Stimulated activated CD4-positive, alpha-beta T cell treated with anti-CD3 and anti-CD28 coated beads, Interleukin-15, amount 100 ng/mL, for 1 hour (primary cell): ENCODE measurements at places on chromosomes 2 and 18.

DNA sequence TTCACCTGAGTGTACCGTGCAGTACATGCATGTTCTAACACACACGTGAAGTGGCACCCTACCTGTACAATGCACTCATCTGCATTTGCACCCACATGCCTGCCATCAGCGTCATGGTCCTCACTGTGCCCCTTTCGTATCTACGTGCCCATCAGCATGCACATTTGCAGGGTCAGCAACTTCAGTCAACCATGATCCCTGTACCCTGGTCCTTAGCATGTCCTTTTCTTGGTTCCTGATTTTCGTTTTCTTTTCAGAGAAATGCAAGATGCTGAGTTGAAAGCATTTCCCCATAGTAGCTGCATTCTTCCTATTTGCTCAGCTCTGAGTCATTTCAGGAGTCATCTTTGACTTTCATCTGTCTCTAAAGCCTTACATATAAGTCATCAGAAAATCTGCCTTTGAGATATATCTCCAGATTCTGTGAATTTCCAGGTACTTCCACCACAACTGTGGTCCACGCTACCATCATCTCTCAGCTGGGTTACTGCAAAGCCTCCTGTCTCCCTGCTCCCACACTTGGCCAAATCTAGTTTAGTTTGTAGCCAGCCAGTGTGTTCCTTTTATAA is 14.7 kb upstream of the PUM2 start:
- no peak for DNase-seq

- DNase-seq: no peak
Measured at GRCh38 chr18:44945888-44946401, 265.3 kb downstream of the SETBP1 start.

GRCh38 chr2:151302879-151303278 is 13.4 kb upstream of the NMI start:
- no peak for DNase-seq

DNA sequence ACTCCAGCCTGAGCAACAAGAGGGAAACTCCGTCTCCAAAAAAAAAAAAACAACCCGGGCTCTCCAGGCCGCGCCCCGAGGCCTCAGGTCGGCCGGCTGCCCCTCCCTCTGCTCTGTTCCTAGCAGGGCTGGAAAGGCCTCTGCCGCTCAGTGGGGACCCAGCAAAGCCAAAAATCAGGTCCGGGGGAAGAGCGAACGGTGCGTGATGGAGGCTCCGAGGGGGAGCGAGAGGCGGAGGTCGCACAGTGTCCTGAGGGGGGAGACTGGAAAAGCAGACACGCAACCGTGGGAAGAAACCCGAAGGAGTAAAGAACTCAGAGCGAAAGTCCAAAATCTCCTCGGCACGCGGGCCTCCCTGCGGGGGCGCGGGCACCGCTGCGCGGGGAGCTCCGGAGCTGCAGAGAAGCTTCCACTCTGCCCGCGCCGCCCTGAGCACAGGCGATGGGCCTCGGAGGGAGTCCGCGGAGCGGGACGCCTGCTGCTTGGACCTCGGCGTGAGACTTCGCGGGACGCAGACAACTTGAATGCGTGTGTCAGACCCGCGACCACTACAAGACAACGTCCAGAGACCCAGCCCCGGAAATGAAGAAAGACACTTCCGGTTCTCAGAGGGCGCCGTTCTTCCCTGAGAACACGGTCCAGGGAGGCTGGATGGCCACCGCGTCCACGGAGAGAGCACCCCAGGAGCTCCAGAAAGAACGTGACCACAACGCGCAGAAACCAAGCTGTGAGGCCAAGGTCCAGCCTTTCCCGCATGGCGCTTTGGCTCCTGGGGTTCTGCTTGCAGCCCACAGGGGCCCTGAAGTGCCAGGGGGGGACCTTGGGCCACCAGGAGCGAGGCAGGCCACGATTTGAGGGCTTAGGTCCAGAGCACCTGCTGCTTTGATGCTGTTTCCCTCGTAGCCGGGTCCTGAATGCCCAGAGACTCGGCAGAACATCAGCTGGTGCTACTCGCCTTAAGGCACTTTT is 219.8 kb downstream of the DPP10 start:
- DNase-seq: peak; percentile 3

GRCh38 chr18:9894454-9895068 is 8.8 kb downstream of the TXNDC2 start:
- DNase-seq: no peak

DNA sequence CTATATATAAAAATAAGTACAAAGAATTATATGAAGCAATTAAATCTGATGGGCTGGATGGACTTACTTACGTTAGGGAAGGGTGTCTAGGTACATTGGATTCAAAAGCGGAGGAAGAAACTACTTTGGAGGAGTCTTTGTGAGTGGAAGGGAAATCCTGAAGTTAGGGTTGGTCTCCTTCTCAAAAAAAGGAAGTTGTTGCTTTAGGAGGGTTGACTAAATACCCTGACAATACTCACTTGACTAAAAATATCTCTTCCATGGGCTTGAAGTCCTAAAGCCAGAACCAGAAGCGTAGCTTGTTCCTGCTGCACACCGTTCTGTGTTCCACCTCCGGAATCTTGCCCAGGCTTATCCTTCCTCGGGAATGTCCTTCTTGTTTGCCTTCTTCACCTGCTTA is 143.3 kb upstream of the ZEB2 start:
- no peak for DNase-seq

DNA sequence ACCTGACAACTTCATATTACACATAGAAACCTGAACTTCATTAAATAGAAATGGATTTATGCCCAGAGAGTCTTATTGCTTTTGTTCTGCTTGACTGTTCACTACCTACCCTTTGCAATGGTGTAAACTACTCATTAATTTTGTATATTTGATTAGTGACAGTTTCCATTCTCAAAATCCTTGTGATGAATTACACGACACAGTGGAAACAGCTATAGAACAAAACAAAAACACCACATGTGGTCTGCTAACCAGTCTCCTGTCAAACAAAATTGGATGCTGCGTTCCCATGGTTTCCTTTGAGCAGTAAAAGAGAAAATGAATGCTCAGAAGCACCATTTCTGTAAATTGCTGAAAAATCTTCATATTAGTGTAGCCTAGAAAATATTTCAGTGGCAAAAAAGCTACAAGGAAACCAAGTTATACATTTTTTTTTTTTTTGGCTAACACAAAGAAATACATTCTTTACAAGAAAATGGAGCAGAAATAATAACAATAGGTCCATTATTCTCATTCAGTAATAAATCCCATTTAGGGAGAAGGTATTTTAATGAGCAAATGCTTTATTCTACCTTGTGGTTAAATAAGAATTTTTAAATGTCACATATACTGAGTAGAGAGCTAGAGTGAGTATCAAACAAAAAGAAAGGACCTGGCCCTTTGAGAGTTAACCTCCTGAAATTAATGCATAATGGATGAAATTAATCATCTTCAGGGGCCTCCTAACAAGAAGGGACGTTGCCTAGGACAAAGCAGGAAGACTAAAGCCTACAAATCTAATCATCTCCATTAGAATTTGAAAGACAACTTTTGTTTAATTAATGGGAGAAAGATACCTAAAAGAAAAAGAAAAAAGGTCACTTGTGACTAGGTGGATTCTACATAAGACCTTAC is 355.1 kb upstream of the ZC3H15 start:
- DNase-seq: no peak

DNA sequence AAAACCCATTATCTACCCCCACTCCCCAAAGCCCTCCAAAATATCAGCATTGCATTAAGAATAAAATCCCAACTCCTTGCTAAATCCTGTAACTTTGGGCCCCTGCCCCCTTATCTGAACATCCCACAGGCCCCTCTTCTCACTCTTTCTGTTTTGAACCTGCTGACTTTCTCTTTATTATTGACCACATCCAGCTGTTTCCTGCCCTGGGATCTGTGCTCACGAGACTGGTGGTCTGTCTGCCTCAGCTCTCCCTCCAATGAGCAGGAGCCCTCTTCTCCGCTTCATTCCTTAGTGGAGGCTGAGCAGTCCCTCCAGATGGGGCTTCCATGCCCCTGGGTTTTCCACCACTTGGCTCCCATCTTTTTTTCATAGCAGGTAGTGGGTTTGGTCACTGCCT is 116.9 kb downstream of the ACKR3 start:
- DNase-seq: no peak

DNA sequence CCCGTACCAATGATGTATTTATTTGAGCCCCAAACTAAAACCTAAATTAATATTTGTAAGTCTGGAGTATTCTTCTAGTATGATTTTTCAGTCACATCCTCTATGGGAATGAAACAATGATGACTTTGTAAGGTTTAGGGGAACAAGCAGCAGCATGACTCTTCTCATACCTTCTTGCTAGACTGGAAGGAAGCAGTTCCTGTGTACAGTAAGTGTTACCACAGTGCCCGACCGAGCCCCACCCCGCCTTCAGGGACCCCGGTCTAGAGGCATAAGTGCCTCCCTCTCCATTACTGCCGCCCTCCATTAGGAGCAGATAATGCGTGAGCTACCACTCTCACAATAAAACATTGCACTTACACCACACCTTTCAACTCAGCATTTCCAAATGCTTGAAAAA is 599.3 kb downstream of the ARHGAP15 start:
- no peak for DNase-seq

DNA sequence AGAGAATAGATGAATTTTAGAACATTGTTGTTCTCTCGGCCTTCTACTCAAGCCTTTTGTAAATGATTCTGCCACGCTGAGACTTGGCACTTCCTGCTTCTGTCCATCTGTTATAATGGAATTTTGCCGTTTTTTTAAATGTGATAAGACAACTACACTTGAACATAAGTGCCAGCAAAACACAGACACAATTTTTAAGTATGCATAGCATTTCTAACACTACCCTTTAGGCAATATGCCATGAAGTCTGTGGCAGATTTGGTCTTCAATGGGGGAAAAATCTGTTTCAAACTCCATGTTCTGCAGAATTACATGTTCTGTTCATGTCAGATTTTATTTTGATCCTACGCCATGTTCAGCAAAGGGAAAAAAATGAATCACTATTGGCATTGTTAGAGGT is 1170.7 kb upstream of the SLC39A10 start:
- no peak for DNase-seq

DNA sequence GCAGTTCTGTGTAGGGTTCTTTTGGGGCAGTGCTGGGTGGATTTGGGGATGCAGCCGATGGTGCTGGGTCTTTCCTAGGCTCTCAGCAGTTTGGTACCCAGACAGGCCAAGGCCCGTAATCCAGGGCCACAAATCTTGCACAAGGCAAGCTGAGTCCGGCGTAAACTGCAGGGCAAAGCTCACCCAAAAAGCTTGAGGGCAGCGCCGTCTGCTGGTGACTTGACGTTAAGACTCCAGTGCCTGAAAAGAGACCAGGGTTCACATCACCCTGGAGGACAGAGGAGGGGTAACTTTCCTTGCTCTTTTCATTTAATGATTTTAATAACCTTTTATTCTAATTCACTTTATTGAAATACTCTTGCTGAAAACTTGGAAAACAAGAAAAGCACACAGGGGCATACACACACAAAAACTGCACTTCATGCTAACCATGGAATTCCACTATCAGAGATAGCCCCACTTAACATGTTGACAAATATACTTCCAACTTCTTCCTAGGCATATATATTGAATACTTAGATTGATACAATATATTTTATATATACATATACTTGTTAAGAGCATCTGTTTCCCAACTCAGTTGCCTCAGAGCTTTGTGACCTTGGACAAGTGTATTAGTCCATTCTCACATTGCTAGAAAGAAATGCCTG is 38.9 kb downstream of the CNGA3 start:
- DNase-seq: peak; percentile 32

DNA sequence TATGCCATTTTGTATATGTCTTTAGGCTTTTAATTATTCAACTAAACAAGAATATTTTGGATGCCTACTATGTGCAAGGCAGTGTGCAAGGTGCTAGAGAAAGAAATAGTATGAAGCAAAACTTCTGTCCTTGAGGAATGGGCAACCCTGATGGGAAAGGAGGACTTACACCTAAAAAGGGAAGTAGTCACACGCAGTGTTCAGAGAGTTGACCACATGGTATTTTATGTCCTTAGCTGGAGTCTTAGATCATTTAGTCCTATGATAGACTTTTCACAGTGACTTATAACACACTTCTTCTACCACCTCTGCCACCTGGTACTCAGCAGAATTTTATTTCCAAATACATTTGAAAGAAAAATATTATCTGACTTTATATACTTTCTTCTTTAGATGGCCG is 291.6 kb downstream of the PLCL1 start:
- DNase-seq: no peak

DNA sequence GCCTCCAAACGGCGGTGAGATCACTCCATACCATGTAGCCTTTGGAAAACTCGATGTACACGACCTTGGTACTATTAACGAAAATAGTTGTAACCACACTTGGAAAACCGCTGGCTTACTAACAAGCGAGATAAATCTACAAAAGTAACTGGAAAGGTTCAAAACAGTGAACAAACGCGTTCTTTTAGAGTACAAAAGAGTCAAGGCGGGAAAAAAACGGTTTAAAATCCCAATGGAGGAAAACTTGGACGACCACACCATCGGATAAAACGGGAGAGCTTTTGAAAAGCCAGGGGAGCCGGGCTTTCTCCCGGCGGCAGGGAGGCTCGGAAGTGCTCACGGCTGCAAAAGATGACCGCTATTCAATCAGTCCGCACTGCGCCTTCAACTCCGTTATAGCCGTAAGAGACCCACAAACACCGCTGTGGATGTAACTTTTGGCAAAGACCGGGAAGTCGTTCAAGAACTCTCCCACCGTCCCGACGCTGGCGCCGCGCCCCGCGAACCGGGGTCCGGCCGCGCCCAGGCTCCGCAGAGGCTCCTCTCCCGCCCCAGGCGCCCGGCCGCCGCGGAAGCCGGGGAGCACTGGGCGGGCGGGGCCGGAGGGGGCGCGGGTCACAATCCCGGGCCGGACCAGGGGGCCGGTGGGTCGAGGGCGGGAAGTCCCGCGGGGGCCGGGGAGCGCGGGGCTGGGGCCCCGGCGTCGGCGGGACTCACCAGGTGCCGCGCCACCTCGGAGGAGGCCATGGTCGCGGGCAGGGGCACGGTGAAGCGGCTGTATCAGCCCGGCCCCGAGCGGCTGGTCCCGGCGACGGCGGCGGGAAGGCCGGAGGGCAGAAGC is 465 bp downstream of the SEPTIN10 start:
- no peak for DNase-seq

GRCh38 chr2:122078451-122078850 is 323.0 kb downstream of the TSN start:
- DNase-seq: no peak

DNA sequence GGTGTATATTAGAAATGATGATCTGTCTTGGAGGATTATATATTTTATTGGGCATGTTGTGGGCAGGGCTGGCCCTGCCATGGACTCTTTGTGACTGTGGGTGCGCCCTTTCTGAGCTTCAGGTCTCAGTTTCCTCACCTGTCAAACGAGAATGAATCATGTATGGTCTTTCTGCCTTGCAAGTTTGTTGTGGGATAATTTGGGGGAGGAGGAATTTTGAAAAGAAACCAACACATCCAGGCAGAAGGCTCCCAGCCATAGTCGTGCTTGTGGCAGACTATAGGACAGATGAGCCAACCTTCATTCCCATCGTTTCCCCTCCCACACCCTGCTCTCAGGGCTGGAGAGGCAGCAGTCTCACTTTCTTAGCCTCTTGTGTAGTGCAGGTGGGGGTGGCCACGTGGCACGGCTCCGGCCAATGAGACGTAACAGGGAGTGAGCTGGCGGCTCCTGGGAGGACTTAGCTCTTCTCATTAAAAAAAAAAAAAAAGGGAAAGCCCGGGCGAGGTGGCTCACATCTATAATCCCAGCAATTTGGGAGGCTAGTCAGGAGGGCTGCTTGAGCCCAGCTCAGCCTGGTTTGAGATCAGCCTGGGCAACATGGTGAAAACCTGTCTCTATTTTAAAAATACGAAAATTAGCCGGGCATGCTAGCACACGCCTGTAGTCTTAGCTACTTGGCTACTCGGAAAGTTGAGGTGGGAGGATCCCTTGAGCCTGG is 63.1 kb downstream of the RHOB start:
- no peak for DNase-seq

GRCh38 chr18:63366213-63367052 is 573 bp downstream of the KDSR start:
- peak; percentile 37 for DNase-seq
